ENCODE measurements at places on chromosomes 16 and 17.

- DNase-seq, result peak; percentile 46
Measured at GRCh38 chr17:78493450-78493849, 83.7 kb downstream of the DNAH17 start.

- no peak for DNase-seq
Measured at GRCh38 chr16:58098207-58099096, 30.7 kb downstream of the CFAP20 start.

DNA sequence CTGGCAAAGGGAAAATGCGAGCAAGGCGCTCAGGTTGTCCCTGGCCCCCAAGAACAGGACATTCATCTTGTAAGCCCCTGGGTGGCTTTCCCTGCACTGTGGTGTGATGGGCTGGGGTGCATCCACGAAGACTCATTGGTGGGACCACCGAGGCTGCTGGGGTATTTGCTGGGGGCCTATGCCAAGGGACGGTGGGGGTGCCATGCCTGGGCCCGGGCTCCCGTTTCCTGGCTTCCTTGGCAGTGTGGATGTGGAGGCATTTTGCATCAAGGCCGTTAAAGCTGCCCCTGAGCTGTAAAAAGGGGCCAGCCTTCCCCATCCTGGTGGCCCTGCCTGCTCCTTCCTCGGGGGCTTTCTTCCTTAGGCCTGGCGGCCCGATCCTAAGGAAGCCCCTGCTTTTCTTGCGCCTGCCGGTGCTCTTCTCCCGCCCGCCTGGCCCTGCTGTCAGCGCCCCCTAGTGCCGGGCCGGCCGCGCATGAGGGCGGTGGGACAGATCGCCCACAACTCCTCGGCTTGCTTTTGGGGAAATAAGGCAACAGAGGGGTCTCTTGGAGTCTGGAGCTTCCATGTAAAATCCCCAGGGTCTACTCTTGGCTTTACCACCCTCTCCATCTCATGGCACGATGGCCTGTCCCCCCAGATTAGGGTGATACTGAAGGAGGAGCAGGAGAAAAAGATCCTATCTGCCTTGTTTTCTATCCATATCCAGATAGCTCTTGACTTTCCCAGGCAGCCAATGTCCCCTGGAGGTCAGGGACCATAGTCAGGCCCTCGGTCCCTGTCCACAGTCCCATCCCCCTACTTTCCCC lies 9.8 kb upstream of the TBX2 start:
- peak; percentile 81 for DNase-seq

GRCh38 chr17:74775409-74776043 lies 619 bp downstream of the NAT9 start:
- no peak for DNase-seq

- DNase-seq, result no peak
Measured at GRCh38 chr17:46868689-46869187, 17.4 kb downstream of the WNT9B start.

GRCh38 chr16:81712681-81713080 lies 66.4 kb upstream of the PLCG2 start:
- no peak for DNase-seq

DNA sequence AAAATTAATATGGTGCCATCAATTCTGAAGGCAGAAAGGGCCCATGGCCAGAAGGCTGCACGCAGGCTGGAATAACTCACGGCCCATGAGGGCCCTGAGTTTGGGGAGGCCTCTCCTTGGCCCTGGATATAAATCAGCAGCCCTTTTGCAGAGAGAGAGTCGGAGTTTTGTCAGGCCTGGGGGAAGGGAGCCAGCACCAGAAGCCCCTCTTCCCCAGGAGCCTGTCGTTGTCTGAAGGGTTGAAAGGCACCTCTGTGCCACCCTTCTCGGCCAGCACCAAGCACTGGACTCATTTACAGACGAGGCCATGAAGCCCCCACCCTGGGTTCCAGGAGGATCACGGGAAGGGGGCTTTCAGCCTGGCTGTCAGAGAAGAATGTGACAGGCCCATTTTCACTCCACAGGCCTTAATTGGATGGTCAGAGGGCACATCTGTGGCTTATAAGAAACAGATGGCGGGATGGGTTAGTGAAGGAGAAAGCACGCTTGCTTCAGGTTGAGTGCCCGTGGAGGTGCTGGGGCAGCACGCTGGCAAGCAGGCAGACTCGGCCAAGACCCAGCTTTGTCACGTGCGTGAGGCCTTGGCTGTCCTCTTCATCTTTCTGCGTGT lies 140.6 kb downstream of the CLEC16A start:
- no peak for DNase-seq

GRCh38 chr16:69741519-69741918 lies 13.2 kb downstream of the NOB1 start:
- no peak for DNase-seq

- DNase-seq, result no peak
Measured at GRCh38 chr16:65758620-65759019, 607.9 kb upstream of the CDH5 start.

DNA sequence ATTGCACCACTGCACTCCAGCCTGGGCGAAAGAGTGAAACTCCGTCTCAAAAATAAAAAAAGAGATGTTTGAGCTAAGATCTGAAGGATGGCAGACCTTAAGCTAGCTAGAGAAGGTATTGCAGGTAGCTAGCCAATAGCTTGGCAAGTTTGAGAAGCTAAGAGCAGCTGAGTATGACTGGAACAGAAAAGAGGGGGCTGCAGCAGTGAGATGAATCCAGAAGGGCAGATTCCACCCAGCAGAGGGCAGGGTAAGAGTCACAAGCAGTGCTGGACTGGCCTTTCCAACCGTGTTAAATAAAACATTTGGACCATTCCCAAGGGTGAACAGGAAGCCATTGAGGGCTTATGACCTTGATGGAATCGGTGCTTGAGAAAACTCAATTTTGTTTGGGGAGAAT lies 5.7 kb upstream of the PHAF1 start:
- peak; percentile 22 for DNase-seq

- DNase-seq, result no peak
Measured at GRCh38 chr17:47866941-47867340, 16.0 kb upstream of the SP6 start.

- peak; percentile 39 for DNase-seq
Measured at GRCh38 chr17:50199803-50200456, 1.5 kb downstream of the COL1A1 start.

DNA sequence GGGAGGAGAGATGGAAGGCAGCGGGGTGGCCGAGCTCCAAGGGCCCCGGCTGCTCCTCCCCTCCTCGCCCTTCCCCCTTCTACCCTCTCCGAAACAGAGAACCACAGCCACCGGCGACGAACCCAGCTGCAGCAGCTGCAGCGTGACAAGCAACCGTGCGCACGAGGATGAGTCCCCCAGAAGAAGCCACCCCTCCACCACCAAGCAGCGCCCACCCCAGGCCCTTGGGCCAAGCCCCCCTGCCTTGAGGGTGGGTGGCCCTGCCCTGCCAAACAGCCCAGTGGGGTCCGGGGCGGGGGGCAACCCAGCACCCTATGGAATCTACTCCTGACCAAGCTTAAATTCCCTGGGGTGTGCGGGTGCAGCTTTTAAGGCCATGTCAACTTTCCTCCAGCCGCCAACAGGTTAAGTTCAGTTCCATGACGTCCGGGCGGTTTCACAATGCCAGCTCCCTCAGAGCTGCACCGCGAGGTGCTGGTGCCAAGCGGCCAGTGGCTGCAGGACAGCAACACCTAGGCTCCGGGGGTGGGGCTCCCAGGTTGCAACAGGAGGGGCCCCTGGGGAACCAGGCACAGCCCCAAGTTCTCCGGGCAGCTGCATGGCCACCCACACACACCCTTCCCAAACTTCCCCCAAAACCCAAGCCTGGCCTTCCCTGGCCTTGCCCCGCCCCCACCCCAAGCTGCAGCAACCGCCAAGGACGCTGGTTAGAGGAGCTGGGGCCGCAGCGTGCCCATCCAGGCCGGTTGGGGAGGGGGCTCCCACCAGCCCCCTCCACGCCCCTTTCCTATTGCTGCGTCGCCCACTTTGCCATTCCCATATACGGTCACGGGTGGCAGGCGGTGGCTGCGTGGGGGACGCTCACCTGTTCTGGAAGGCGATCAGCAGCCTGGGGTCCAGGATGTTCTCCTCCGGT lies 2.0 kb downstream of the CBX4 start:
- peak; percentile 64 for DNase-seq

- no peak for DNase-seq
Measured at GRCh38 chr17:81991684-81992305, 14.4 kb downstream of the ASPSCR1 start.

DNA sequence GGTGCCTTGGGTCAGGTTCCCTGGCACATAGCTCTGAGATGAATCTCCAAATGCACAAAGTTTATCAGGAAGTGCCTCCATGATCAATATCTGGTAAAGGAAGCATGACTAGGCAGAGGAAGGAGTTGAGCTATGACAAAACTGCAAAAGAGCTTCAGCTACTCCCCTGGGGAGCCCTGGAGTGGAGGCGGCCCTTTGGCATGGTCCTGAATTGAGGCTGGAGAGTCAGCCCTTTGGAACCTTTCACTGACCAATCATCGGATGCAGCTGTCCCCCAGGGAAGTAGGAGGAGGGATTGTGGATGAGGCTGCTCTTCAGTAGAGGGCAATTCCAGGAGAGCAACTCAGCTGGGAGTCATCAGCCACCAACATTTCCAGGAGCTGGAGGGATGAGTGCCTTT lies 46.1 kb upstream of the NLRP1 start:
- DNase-seq, result no peak

GRCh38 chr17:29570521-29570920 lies 2.0 kb downstream of the TP53I13 start:
- no peak for DNase-seq

DNA sequence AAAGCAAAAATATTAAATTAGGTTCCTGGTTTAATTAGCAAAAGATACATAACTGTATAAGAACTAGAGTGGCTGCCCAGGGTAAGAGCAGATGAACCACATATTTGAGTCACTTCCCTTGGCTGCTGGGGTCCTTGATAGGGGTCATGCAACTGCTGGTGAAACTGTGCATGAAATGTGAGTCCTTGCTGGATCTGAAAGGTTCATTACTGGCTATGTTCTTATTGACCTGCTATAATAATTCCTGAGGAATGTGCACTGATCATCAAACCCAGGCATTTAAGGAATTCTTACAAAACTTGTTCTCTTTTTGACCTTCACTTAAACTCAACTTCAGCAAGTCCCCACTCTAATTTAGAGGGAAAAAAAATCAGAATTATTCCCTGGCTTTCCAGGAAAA lies 183.4 kb downstream of the ZNF18 start:
- no peak for DNase-seq
